ENCODE measurements at places on chromosomes 6 and 20.

DNA sequence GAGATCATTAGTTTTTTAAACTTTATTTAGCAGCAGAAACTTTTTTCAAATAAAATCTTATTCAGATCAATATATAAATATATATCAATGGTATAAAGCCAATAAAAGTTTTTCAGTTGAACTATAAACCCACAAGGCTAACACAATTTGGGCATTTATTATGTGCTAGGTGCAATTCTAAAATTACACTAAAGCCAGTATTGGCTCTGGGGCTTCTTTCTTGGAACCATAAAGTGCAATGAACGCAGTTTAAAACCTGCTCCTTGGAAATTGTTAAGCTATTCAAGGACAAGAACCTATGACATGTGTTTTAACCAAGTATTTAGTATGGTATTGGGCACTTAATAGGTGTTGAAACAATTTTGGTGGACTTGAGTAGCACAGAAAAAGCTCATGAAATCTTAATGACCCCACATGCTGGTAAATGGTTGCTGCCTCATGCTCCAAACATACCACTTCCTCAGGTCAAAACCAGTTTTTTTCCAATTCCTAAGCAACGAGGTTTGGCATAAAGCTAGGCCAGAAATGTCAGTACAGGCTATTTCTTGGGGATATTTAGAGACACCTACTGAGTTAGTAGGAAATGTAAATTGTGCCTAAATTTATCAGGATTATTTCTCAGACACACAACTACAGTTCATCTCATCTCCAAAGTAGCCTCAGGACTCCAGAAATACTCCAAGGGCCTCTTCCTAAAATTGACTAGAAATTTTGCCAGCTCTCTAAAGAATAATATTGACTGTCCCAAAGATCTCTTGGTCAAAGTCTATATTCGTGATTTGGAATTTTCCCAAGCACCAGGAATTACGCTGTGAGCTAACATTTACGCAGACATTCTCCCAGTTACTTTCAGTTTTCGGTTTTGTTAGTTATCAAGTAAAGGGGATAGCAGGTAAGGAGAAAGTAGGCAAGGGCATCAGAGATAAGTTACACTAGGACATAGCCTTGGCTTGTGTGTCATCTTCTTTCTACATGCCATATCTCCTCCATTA, 90.9 kb upstream of the LGSN start:
- DNase-seq: no peak

DNA sequence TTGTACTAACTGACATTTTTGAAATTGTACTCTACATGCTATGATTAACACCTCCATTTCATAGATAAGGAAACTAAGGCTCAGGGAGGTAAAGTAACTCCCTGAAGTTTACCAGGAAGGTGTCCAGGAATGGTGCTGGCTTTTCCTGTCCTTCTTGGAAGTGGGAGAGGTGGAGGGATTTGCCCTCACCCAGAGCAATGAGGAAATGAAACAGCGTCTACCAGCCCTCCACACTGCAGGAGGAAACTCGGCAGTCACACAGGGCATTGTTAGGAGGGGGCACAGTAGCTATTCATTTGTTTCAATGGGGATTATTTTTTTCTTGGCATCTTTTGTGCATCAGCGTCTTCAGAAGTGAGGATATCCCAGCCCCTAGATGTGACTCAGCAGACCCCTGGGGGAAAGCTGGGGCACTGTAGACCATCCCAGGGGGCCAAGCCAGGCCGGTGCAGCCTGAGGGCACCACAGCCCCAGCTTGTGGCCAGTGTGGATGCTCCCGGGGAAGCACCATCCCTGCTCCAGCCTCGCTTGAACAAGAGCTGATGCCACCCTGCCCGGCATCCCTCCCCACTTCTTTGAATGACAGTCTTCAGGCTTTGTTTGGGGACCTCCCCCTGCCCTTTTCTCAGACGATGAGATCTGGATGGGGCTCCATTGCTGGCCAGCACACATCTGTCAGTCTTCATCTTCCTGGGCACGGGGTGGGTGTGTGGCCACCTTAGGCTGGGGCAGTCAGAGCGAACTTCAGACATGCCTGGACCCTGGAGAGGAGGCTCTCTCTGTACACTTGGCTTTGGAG, 224.4 kb upstream of the PMEPA1 start:
- no peak for DNase-seq

DNA sequence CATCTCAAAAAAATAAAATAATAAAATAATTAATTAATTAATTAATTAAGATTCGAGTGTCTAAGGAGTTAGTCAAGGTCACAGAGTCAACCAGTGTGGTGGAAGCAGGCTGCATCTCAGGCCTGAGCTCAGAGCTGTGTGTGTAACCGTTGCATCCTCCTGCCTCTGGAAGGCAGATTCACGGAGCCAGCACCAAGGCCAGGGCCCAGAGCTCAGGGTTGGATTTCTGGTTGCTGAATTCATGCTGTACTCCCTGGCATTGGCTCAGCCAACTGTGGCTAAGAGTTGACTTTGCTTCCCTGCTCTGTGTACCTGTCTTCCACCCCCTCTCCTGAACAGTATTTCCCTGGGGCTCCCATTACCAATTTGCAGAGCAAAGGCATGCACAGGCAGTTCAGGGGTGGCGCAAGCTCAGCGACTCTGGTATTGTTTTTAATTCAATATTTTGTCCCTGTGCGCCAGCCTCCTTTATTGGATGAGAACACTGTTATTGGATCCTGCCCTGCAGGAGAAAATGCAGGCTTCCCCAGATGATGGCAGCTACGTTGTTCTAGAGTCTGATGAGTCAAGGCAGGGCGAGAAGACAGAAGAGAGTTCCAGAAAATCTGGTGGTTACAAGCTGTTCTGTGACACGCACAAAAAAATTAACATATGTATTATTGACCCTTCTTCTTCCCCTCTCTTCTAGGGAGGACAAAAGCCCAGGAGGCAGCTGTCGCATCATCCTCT, 12.3 kb upstream of the CTNNBL1 start:
- no peak for DNase-seq

DNA sequence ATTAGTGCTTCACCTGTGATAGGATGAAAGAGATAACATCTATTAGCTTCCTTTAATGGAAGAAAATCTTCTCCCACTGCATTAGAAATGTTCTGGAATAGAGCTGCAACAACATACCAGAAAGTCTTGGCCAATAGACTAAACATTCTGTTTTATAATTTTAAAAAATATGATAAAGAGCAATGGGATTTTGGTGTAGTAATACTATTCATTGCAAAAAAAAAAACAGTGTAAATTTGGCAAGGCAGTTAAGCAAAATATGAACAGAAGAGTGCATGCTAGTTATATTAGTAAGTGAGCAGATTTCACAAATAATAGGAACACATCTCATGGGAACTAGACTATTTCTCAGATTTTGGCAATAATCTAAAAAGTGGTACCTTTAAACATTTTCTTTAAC, 43.3 kb downstream of the SOX4 start:
- DNase-seq: no peak

DNA sequence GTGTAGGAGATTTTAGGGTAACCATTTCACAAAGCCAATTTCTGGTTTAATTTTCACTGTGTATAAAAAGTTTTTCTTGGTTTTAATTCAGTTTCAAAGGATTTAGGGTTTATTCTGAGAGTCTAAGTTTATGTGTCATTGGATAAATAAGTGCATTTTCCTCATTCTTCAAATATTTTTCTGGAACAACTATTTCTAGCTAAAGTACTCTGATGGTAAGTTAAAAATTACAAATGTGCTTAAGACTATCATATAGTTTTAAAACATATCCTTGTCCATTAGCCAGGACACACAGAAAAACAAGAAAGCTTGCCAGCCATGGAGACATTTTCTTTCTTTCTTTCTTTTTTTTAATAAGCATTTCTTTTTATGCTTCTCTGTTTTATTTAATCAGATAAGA, 333.0 kb downstream of the RFPL4B start:
- DNase-seq: no peak

DNA sequence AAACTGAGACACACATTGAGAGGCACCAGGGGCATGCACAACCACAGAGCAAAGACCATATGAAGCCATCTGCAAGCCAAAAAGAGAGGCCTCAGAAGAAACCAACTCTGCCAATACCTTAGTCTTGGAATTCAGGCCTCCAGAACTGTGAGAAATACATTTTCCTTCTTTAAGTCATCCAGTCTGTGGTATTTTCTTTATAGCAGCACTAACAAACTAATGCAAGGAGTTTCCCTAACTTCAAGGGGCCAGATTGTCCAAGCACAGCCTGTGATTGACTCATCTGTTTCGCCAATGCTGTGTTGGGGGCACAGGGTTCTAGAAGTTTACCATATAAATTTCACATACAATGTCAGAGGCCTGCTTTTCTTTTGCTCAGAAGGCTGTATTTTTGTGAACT, 364.6 kb downstream of the GJA1 start:
- DNase-seq: no peak

DNA sequence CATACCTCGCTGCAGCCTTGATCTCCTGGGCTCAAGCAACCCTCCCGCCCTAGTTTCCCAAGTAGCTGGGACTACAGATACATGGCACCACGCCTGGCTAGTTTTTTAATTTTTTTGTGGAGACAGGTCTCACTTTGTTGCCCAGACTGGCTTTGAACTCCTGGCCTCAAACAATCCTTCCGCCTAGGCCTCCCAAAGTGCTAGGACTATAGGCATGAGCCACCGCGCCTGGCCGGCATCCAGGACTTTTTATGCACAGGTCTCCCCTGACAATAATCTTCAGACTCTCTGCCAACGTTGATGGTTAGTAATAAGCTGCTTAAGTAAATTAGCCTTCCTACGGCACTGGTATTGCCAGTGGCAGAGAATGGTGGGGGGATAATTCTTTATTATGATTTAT, 110.5 kb upstream of the MTHFD1L start:
- no peak for DNase-seq
